ENCODE measurements at places on chromosomes 2 and 18.
A peak's percentile ranks its signal among the peaks of the same experiment; 100 is the strongest.

DNA sequence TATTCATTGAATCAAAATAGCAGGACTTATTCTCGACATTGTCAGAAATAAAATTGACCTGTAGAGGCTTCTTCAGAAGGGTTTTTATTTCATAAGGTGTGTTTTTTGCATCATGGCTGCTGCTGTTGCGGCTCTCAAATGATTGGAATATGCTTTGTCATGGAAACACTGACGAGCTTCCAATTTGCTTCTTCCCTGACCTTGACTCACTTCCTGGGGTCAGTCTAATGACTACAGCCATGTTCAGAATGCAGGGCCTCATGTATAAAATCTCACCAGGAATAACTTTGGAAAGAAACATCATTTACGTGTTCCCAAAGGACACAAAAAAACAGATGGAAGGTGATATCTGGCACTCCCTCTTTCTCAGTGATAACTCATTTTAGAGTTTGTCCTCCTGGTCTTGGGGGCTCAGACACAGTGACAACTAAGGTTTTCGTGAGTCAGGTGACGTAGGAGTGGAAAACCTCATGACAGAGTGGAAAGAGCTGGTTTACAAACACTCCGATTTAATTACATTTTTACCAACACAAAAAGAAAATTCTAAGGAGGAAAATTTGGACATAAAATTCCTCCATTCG, 467.0 kb upstream of the RAB12 start:
- no peak for DNase-seq

DNA sequence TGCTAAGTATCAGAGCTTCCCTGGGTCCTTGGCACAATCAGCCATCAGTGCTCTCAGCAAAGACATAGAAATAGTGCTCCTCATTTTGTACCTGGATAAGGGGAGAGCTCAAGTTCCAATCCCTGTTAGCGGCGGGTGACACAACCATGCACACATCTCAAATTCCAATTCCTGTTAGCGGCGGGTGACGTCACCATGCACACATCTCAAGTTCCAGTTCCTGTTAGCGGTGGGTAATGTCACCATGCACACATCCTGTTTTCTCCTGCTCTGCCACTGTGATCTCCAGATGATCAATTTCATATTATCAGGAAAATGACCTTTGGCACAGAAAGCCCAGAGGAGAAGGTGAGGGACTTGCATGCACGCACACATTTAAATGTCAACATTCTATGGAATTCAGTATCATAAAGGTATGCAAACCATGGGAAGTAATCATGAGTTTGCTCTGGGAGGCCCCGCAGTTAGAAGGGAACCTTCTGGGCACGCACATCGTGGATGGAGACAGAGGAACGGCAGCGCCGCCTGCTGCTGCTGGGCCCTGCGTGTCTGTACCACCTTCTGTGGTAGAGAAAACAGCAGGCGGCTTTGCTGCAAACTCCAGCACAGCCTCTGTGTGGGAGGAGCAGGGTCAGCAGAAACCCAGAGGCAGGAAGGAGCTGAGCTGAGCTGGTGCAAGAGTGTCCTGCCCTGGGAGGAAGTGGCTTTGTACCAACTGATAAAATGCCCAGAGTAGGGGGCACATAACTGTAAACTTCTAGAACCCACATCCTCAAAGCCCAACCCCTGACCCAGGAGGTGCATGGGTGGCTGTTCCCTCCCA, 77.8 kb downstream of the MBP start:
- DNase-seq: no peak

GRCh38 chr2:239252393-239252792, 148.4 kb downstream of the HDAC4 start:
- DNase-seq: no peak

- no peak for DNase-seq
Observed at GRCh38 chr18:78979056-78979729, 425 bp upstream of the SALL3 start.

DNA sequence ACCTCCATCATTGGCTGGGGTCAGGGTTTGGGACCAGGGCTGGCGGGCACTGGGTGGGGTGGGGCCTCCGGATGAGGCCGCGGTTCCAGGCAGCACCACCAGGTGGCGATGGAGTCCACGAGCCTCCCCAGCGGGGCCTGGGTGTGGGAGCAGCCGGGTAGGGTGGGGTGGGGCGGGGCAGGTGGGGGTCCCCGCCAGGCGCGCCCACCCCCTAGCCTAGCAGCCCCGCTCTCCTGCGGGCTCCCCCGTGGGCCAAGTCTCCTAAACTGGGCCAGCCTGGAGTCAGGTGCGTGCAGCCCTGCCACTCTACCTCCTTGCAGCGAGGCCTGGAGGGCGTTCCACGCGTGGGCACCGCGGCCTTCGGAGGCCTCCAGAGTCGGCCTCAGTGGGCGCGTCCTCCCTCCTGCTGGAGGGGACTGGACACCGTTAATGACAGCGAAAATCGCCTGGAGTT, 187.5 kb downstream of the TWIST2 start:
- DNase-seq: peak; percentile 6

DNA sequence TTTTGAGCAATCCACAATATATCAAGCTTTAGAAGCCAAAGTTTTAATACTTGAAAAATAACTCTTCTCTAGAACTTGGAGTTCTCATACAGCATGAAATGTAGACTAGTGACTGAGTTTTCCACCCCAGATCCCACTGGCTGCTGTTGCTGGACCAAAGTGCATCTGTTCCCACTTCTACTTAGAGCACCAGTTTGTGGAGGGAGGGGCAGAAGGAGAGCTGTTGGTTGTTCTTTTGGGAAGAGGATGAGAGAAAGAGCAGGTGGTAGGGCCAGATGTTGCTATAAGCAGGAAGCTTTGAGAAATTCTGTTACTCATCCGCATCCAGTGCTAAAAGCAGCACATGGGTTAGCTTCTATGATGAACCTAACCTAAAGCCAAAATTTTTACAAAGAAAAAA, 59.0 kb downstream of the MBD2 start:
- DNase-seq: no peak

GRCh38 chr18:60059216-60059615, 159.4 kb downstream of the PMAIP1 start:
- DNase-seq: no peak

Measured in NCI-H1105 (cell line).